Pancreas (tissue), 10 donors: ENCODE measurements at places on chromosomes 3 and 15. TPM values are rescaled to one million over a fixed set of nuclear protein-coding genes. Genes with fewer than 3 reads are reported as not detected.

DNA sequence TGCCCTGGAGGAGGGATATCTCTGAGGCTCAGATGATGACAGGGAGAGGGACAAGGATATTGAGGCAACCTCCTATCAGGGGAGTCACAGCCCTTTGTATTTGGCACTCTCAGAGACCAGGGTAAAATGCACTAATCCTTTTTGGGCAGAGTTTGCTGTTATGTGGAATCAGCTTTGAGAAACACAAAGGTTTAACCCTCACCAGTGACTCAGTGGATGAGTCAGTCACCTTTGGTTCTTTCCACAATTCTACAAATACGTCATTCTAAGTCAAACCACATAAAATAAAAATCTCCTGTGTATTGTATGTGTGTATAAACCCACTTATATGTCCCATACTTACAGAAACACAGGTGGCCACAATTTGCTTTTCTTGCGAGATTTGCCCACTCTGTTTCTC, 5.1 kb downstream of the LSAMP start:
- H3K27ac ChIP-seq = no peak overlapping the region
- no peaks in the 10 kb centered on the region for H3K36me3 ChIP-seq
- DNase-seq = no peak
- no peak overlapping the region for H3K4me3 ChIP-seq
- H3K4me1 ChIP-seq = no peaks in the 10 kb centered on the region

GRCh38 chr15:67835297-67836133, 4.3 kb downstream of the RNU6-1 start:
- DNase-seq = no peak
- no peak overlapping the region for H3K4me3 ChIP-seq
- no peaks in the 10 kb centered on the region for H3K36me3 ChIP-seq
- H3K27ac ChIP-seq = no peak overlapping the region
- no peaks in the 10 kb centered on the region for H3K4me1 ChIP-seq
- no peaks in the 10 kb centered on the region for H3K27me3 ChIP-seq

DNA sequence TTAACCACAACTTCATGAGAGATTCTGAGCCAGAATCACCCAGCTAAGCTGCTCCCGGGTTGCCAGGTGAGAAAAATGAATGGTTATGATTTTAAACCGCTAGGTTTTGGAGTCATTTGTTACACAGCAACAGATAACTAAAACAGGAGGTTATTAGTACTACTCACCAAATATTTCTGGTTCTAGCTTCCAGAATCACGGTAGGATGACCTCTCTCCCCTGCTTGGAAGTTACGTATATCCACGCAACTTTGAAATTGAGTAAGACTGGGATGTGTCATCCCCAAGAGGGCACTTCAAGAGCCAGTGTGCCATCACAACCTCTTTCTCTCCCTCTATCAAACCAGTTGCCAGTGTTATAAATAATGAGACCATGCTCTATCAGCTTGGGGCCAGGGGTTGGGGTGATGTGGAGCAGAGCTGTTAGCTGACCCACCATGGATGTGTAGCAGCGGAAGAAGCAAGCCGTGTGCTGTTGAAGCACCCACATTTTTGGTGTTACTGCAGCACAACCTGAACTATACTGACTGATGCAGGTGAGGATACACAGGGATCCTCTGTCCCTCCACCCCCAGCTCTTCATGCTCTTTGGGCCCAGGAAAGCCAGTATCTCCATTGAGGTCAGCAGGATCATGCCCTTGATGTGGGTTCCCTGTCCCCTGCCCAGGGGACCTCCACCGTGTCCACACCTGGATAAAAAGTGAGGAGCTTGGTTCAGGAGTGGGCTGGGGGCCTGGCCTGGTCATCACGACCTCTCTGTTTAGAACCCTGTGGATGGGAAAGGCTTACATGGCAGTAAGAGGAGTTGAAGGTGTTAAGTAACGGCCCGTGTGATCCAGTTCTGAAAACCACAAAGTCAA, 19.4 kb upstream of the ALDH1A3 start:
- H3K4me1 ChIP-seq = no peaks in the 10 kb centered on the region
- no peak overlapping the region for H3K4me3 ChIP-seq
- H3K36me3 ChIP-seq = no peaks in the 10 kb centered on the region
- H3K27me3 ChIP-seq = no peaks in the 10 kb centered on the region
- no peak overlapping the region for H3K27ac ChIP-seq

DNA sequence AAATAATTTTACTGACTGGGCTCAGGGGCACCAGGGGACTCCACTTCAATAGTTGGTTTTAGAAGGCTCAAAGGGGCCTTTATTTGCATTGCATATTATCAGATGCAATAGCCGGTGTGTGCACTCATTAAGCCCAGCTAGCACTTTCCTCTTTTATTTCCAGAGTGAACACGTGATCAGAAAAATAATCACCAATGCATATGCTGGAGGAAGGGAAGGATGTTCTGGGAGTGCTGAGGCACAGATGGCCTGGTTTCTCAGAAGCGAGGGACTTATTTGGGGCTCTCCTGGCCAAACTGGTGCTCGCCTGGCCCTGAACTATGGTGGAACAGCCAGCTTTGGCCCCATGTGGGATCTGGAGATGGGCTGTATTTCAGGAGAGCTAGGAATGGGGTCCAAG, 60.4 kb upstream of the SEC13 start:
- H3K4me1 ChIP-seq = no peaks in the 10 kb centered on the region
- H3K4me3 ChIP-seq = no peak overlapping the region
- DNase-seq = no peak
- H3K36me3 ChIP-seq = no peaks in the 10 kb centered on the region
- no peaks in the 10 kb centered on the region for H3K27me3 ChIP-seq

DNA sequence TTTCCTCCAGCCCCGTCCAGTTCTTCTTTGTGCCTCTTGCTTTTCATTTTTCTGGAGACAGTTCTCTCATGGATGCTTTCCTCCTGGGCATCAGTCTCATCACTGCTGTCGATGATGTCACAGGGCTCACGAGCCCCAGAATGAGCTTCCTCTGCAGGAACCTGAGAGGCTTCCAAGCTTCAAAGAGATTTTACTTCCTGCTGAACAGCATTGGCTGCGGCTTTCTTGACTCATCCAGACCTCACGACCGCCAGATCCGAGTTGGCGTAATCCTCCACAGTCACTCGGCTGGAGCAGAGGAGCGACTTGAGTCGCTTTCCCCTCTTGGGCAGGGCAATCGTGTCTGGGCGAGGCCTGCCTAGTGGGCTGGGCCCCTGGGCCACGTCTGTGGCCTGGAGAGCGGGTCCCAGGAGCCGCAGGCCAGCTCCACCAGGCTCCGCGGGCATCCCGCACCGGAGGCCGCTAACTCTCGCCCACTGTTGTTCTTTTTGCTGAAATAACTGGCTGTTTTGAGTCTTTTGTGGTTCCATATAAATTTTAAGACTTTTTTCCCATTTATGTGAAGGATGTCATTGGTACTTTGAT, 20.8 kb upstream of the FAN1 start:
- H3K27ac ChIP-seq = no peak overlapping the region
- DNase-seq = no peak
- H3K27me3 ChIP-seq = no peaks in the 10 kb centered on the region
- no peaks in the 10 kb centered on the region for H3K36me3 ChIP-seq
- no peak overlapping the region for H3K4me3 ChIP-seq
- no peaks in the 10 kb centered on the region for H3K4me1 ChIP-seq

The GOLGA6L22 gene
- not detected for total RNA-seq

- no peaks in the 10 kb centered on the region for H3K36me3 ChIP-seq
- H3K27me3 ChIP-seq = no peaks in the 10 kb centered on the region
- H3K4me3 ChIP-seq = no peak overlapping the region
- H3K27ac ChIP-seq = no peak overlapping the region
Observed at GRCh38 chr3:63538919-63539318, 113.6 kb upstream of the SNTN start.

The ZNF80 gene
- total RNA-seq = not detected

GRCh38 chr3:182063742-182064141, 352.0 kb downstream of the SOX2 start:
- no peaks in the 10 kb centered on the region for H3K27me3 ChIP-seq
- H3K27ac ChIP-seq = no peak overlapping the region
- no peaks in the 10 kb centered on the region for H3K4me1 ChIP-seq
- H3K4me3 ChIP-seq = no peak overlapping the region

DNA sequence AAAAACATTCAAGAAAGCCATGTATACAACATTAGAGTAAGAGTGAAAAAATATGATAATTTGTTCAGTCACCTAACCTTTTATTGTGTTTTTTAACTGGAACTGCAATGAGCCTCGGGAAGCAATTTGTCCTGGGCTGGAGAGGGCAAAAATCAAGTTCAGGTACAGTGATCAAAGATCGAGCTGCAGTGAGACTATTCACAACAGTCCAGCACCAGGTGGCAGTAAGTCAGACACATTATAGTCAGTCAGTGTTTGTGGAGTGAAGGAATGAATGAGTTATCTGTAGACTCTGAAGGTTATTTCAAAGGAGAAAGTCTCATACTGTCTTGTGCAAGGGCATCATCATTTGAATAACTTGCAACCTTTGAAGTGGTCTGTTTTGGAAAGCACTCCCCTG, 116.6 kb downstream of the CHDH start:
- no peaks in the 10 kb centered on the region for H3K4me1 ChIP-seq
- no peaks in the 10 kb centered on the region for H3K36me3 ChIP-seq
- DNase-seq = no peak
- no peak overlapping the region for H3K4me3 ChIP-seq
- H3K27me3 ChIP-seq = no peaks in the 10 kb centered on the region
